Ammon's horn (tissue), 1 donor: ENCODE measurements at places on chromosomes 3 and 15.

GRCh38 chr15:49964551-49964950 is 154.5 kb downstream of the ATP8B4 start:
- no peak for DNase-seq

GRCh38 chr3:175977968-175978752 is 1119.0 kb downstream of the NAALADL2 start:
- DNase-seq, result no peak

DNA sequence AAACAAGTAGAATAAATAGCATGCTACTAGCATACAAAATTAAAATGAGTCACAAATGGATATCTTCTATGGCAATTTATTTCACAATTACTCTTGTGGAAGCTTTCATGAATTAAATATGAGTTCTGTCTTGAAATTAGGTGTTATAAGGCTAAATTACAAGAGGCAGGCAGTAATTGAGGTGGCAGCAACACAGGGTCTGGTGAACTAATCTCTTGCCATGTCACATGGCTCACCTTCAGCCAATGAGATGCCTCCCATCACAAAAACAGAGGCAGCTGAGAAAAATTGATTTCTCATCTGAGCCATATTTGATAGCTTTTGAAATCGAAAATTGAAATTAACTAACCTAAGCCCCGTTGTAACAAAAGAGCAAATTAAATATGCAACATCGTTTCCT is 268.8 kb downstream of the NR2F2 start:
- DNase-seq, result no peak

- no peak for DNase-seq
These were observed 48.6 kb upstream of the CHRNB4 start for GRCh38 chr15:78689626-78690025.

DNA sequence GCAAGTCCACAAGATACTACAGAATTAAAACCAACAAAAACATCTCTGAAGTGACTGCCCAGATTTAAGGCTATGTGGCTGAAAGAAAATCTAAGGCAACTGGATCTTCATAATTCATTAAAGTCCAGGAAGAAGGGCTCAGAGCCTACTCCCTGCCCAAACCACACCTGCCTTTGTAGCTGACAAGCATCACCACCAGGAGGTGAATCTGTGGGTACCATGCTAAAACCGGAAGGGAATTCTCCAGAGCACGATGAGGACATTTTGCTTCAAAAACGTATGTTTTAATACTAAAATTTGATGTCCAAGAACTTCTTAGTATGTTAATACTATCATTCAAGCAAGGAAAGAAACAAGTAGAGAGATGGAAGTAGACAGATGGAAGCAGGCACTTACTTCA is 495.9 kb upstream of the NECTIN3 start:
- DNase-seq, result no peak

- no peak for DNase-seq
These were observed 7.6 kb downstream of the NR1D2 start for GRCh38 chr3:23952646-23953045.

- DNase-seq, result no peak
These were observed 87.8 kb downstream of the DPPA2 start for GRCh38 chr3:109228391-109229080.

DNA sequence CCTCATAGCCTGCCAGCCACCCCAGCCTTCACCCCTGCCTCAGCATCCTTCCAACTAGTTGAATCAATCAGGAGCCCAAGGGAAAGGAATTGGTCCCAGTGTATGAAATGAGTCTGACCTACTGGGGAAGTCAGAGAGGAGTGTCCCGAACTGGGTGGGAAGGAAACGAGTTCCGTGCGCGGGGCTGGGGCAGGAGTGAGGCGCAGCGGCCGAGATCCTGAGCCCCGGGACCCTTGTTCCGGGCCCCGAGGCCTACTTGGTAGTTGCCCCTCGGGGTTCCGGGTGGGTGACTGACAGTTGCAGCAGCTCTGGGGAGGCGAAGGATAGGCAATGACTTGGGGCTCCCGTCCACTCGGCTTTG is 1.1 kb upstream of the PLCL2 start:
- no peak for DNase-seq

DNA sequence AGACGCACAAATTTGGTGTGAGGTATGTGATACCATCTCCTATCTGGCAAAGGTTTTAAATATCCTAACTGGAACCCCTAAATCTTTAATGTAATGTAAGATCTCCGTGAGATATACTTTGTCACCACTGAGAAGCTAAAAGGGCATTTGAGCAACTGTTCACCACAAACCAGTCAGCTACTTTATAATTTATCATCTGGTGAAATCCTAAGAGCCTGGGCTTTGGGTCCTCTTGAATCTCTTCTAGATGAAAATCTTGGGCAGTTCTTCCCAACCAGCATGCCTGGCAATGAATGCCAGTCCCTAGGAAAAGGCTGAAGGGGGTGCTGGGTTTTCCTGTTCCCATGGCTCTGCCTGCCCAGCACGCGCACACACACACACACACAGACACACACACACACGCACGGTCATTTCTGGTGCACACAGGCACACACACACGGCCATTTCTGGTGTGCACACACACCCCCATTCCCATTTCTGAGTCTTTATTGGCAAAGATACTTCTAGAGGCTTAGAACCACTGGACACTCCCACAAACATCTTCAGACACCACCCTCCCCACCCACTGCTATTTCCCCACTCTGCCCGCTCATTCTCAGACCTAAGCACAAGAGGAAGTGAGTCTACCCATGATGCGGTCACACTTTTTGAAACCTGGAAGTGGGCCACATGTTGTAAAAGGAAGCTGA is 72.6 kb downstream of the MYO1E start:
- DNase-seq, result peak; percentile 81

DNA sequence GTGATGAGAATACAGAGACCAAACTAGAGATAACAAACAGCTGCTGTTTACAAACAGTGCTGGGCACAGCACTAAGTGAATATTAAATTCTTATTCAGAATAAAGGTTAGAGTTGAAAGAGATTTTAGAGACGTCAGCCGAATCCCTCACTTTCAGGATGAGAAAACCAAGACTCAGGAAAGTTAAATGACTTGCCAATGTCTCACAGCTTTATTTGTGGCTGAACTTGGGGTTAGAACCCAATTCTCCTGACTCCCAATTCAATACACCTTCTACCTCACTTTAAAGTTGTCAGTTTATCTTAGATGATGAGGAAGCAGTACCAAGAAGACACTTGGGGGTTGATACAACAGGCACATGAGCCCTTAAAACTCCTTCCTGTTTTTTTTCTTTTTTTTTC is 180.9 kb downstream of the GAP43 start:
- DNase-seq, result no peak

GRCh38 chr15:44216958-44217357 is 21.9 kb upstream of the FRMD5 start:
- DNase-seq, result no peak

DNA sequence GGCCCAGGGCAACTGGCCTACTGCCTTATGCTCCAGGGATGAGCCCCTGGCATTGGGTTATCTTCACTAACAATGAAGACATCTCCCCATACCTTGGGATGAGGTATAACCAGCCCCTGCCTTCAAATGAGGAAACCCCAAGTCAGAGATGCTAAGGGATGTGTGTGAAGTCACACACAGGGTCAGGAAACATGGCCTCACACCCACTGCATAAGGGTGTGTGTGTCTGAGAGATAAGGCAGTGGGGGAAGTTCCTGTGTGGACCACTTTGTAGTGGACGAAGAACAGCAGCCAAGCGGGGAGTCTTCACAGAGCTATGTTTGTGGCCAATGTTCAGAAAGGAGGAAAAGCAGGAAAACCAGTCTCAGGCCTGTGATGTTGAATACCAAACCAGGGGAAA is 10.5 kb downstream of the ELP6 start:
- no peak for DNase-seq

GRCh38 chr15:52181938-52182780 is 9.0 kb downstream of the GNB5 start:
- DNase-seq, result no peak

DNA sequence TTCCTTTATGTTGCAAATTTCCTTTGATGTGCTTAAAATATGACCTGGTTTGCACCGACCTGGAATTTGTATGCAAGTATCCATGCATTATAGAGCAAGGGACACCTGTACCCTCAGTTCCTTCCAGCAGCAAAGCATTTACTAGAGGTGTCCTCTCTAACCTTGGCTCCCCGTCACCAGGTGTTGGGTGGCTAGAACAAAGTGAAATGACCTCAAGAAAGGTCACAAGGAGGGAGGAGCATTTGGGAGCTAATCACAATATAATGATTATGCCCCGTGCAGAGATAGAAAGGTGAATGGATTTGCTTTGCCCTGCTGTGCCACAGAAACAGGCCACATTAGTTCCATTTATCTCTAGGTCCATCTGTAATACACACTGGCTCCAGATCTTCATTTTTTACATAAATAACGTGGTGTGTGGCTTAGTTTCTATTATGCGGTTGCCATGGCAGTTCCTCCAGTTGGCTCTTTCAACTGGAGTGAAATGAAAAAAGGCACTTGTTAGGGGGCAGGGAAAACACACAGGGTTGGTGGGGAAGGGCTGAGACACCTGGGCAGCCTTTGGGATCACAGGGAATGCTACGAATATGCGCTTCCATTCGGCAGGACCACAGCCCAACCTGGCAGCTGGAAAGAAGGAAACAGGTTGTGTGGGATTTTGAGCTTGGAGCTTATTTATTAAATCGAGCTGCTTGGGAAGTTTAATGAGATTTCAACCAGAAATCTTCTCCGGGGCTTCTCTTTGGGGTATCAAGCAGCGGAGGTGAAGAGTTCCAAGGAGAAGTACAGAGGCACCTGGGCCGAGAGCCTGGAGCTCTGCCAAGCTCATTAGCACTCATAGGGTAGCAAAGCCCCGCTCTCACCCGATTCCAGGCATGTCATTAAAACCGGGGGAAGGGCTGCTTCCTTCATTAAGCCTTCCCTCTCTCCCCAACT is 233.5 kb upstream of the ST8SIA2 start:
- peak; percentile 30 for DNase-seq

GRCh38 chr15:91921843-91922198 is 68.3 kb downstream of the SLCO3A1 start:
- DNase-seq, result no peak

GRCh38 chr3:115361806-115362205 is 214.7 kb upstream of the ZBTB20 start:
- DNase-seq, result no peak

DNA sequence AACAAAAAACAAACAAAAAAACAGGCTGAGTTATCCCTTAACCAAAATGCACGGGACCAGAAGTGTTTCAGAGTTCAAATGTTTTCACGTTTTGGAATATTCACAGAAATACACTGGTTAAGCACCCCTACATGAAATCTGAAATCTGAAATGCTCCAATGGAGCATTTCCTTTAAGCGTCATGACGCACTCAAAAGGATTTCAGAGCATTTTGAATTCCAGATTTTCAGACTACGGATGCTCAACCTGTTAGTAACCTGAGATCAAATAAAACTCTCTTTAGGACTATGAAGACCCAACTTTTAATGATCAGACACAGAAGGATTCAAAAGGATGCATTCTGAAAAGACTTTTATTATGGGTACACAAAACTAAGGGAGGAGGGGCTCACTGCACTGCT is 9.6 kb downstream of the CLPX start:
- DNase-seq, result no peak

DNA sequence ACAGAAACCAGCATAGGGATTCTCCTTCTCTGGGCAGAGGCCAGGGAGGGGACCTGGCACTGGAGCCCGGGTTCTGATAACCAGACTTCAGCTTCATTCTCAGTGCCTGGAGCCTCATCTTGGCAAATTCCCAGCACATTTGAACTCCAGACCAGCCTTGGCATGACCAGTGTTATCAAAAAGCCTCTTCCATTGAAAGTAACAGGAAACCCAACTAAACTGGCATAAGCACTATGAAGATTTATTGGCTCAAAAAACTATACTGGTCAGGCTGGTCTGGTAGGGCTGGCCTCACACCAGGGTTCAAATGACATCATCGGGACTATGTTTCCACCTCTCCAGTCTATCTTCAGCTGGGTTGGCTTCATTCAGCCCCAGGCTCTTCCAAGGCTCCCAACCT is 48.1 kb upstream of the THUMPD3 start:
- DNase-seq, result no peak

DNA sequence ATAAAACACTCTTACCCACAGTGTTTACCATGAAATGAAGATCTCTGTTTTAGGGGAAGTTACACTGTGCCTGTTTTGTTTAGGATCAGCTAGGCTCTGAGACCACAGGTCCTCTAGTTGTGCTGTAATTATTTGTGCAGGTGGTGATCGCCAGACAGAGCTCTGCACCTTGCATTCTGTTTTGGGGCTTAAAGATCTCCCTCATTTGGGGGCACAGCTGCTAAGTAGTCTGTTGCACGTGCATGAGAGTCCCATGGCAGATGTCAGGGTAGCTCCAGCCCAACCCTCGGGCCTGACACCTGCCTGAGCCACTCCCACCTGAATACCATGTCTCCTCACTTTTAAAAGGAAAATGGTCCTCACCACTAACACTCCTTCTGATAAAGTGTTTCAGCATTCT is 12.4 kb downstream of the C3orf20 start:
- no peak for DNase-seq

- DNase-seq, result no peak
These were observed 8.0 kb upstream of the COL6A6 start for GRCh38 chr3:130509008-130509407.

DNA sequence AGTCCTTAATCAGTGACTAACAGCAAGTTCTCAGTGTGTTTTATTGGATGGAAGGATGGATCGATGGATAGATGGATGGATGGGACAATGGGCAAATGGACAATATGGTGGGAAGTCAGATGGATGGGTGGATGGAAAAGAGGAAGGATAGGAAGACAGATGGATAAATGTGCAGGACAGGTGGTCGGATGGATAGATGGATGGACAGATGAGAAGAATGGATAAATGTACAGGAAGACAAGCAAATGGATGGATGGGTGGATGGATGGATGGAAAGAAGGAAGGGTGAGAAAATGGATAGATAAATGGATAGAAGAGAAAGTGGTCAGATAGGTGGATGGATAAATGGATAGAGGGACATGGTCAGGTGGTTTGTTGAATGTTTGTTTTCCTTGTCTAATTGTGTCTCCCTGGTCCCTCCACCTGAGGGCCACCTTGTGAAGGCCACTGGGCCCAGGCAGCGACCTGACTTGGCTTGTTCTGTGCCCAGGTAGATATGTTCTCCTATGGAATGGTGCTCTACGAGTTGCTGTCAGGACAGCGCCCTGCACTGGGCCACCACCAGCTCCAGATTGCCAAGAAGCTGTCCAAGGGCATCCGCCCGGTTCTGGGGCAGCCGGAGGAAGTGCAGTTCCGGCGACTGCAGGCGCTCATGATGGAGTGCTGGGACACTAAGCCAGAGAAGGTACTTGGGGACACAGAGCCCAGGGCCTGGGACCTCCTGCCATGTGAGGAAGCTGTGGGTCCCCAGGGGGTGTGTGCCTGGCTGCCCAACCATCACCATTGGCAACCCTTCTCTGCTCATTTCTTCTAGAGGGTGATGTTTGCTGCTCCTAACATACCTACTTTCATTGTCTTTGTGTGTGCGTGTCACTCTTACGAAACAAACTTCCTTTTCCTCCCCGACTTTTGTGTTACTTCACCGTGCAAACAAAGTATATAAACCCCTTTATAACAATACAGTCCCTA is 137.5 kb downstream of the LRRK1 start:
- DNase-seq, result no peak
